ENCODE measurements at places on chromosomes 13 and 19.

GRCh38 chr19:46616631-46617322 lies 8.1 kb downstream of the PTGIR start:
- DNase-seq = no peak

GRCh38 chr13:52036037-52036436 lies 11.5 kb downstream of the UTP14C start:
- DNase-seq = no peak

GRCh38 chr19:2081873-2082810 lies 14.0 kb downstream of the MOB3A start:
- no peak for DNase-seq

GRCh38 chr13:29716493-29716892 lies 121.0 kb upstream of the SLC7A1 start:
- DNase-seq = no peak

GRCh38 chr19:12676384-12676792 lies 5.3 kb downstream of the DHPS start:
- DNase-seq = peak; percentile 81

DNA sequence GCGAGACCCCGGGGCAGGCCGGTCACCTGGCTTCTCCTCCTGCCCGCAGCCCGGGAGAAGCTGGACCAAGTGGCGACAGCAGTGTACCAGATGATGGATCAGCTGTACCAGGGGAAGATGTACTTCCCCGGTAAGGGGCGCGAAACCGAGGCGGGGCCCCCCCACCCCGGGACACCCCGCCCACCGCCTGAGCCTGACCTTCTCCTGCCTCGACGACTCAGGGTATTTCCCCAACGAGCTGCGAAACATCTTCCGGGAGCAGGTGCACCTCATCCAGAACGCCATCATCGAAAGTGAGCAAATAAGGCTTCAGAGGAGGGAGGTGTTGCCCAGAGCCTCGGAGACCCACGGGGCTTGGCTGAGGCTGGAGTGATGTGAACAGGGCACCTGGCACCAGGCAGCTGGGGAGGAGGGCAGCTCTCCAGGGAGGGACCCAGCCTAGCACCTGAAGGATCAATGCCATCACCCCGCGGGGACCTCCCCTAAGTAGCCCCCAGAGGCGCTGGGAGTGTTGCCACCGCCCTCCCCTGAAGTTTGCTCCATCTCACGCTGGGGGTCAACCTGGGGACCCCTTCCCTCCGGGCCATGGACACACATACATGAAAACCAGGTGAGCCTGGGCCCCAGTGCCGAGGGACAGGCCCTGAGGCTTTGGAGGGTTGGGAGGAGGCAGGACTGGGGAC lies 629 bp downstream of the IZUMO4 start:
- no peak for DNase-seq

DNA sequence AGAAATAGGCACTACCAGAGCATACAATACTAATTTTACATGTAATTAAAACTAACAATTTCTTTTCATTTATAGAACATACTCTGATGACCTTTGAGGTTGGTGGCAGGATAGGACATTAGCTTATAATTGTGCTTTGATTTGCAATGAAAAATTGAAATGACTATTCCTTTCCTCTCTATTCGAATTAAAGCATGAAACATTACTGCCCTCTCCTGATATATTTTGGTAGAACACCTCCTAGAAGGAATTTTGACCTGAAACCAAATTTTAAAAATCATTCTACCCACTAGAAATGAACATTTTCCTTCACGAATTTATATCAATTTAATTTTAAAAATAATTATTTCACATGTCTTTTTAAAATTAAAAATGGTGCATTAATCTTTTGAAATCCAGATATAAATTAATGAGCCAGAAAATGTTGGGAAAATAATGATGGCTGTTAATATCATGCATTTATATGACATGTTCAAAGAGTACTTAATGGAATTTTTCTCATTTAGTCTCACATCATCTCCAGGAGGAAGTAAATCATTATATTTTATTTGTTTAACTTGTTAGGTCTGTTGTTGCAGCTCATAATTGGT lies 556.3 kb upstream of the ARGLU1 start:
- no peak for DNase-seq

DNA sequence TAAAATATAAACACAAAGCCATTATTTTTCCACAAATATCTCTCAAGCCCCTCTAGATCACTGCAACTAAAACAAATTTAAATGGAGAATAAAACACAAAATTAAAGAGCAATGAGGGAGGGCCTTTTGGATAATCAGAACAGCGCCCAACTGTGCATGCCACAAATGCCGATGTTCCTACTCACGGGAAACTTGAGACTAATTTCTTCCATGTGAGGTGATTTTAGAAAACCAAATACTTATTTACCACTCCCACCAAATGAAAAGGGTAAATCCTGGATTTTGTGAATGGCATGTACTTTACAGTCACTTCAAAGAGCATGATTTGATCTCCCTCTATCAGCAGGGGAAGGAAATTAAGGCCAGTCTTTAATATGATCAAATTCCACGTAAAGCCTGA lies 74.8 kb downstream of the SLC7A1 start:
- no peak for DNase-seq

DNA sequence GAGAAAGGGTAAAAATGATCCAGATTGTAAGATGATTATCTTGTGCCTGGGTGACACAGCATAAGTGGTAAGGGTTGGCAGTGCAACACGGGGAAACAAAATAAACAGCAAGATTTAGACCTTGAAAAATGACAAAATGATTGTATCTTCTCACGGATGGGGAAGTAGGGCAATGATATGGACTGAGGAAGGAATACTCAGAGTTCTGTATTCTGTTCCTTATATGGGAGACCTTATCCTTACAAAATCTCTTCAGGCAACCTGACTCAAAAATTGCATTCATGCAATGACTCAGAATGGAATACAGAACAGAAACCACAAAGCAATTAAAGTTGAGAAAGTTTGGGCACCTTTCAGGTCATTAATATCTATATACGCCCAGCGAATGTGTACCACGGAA lies 149.0 kb downstream of the HS6ST3 start:
- no peak for DNase-seq

- no peak for DNase-seq
Measured at GRCh38 chr19:12751635-12752034, at the start of gene BEST2. TSS of gene BEST2 (plus strand) at chr19:12751791. CDS start at chr19:12752593, 802 bp downstream.

DNA sequence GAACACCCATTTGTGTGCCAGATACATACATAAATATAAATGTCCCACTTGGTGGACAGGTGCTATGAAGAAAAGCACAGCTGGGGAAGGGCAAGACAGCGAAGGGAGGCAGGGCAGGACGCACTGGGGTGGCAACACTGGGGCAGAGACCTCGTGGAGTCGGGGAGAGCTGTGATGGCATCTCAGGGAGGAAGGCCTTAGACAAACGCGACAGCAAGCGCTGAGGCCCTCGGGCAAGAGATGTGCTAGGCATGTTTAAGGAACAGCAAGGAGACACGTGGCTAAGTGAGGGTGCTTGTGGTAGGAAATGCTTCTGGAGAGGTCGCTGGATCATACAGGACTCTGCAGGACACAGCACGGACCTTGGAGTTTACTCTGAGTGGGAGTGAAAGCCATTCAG lies 23.3 kb upstream of the CCNP start:
- DNase-seq = no peak

- DNase-seq = peak; percentile 51
Measured at GRCh38 chr19:44141191-44142058, at the start of gene ZNF234. TSS of gene ZNF234 (plus strand) at chr19:44141554. CDS start at chr19:44144633, 3,079 bp downstream.

DNA sequence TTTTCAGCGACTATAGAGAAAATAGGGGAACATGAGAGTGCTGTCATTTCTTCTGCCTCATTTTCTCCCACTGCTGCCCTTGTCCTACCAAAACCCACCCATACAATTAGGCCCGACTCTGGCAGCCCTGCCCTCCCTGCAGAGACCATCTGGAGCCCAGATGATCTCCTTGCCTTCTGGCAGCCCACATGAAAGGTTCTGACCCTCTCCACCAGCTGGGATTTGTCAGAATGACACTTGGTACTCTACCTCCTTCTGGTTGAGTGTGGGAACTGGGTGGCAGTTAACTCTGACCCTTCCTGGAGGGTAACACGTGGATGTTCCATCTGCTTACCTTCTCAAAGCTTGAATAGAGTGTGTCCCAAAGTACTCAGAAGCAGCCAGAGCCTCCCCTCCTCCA lies 21.0 kb upstream of the SIAH3 start:
- DNase-seq = no peak

DNA sequence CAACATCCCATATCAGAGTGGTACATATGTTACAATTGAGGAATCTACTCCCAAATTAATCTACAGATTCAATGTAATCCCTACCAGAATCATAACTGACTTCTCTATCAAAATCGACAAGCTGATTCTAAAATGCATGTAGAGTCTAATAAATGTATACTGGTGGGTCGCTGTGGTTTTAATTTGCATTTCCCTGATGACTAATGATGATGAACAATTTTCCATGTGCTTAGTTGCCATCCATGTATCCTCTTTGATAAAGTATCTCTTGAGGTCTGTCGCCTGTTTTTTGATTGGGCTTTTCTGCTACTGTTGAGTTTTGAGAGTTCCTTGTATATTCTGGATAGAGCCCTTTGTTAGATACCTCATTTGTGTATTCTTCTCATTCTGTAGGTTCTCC lies 43.8 kb downstream of the KLF12 start:
- no peak for DNase-seq

DNA sequence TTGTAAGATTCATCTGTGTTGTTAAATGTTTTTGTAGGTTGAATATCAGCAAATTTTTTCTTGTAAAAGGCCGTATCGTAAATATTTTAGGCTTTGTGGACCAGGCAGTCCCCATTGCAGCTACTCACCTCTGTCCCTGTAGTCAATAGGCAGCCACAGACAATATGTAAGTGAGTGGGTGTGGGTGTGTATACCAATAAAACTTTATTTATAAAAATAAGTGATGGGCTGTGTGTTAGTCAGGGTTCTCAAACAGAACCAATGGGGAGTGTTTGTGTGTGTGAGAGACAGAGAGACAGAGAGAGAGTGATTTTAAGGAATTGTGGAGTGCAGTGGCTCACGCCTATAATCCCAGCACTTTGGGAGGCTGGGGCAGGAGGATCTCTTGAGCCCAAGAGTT lies 37.6 kb upstream of the NFIC start:
- no peak for DNase-seq

DNA sequence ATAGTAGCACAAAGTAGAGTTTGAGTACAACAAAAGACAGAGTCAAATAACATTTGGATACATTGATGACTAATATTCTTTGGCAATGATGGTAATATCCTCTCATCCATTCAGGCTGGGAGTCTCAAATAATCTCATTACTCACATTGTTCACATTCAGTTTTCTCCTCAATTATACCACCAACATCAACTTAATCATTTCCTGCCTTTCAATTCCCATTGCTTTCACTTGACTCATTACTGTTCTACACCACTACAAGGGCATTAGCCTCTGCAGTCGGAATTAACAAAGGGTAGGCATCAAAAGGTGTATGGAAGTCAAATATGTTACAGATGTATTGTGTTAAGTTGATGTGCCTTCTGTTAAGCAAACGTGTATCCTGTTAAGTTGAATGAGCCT lies 518.4 kb upstream of the SLITRK1 start:
- no peak for DNase-seq

DNA sequence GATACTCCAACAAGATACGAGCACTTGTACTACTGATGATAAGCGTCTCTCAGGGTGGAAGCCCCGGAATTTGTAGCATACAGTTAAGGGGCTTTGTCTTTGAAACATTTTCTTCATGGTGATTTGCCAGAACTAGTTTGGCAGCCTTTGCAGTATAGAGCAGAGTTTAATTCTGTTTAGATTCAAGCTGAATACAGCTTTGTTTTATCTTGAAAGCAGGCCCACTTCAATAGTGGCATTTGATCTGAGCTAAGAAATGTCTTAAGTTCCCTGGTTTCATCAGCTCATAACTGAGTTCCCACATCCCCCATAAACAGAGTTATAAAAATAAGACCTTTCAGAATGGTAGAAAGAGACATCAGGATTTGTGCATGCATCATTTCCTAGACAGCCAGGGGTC lies 125.9 kb downstream of the MIPEP start:
- no peak for DNase-seq
